Cardiac septum (tissue), 1 donor: ENCODE measurements at places on chromosomes 5 and 9.

DNA sequence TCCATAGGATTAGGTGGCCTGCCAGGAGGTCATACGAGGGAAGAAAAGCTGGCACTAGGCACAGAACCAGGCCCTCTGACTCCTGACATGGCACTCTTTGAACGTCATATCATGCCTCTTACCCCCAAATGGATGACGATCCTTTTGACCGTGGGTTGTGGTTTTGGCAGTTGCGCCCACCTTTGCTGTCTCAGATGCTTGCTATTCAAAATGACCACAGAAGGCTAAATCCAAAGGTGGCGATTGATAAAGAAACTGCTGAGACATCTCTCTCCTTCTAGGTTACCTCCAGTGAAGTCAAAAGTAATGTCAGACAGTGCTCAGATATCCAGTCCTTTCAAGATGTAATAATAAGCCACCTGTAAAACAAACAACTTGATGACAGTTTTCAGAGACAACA lies 385.0 kb downstream of the EFNA5 start:
- no peak for DNase-seq

DNA sequence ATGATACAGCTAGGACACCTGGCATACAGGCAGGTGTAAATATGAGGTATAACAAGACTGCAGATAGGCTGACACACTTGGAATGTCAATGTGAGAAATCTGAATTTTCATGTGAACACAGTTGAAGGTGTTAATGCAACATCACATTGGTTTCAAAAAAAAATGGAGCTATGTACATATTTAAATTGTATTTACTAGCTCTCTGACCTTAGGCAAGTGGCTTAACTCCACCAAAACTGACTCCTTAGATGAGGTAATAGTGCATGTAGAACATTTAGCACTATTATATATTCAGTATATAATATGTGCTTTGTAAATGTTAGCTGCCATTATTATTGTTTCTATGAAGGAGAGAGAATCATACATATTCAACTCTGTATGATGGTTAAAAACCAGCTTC lies 48.0 kb downstream of the HTR4 start:
- DNase-seq, result no peak

- no peak for DNase-seq
Observed at GRCh38 chr9:12503606-12504122, 189.5 kb upstream of the TYRP1 start.

GRCh38 chr9:89353989-89354388 lies 35.7 kb downstream of the SECISBP2 start:
- DNase-seq, result no peak

- no peak for DNase-seq
Observed at GRCh38 chr9:135486267-135487065, 6.9 kb downstream of the PPP1R26 start.

DNA sequence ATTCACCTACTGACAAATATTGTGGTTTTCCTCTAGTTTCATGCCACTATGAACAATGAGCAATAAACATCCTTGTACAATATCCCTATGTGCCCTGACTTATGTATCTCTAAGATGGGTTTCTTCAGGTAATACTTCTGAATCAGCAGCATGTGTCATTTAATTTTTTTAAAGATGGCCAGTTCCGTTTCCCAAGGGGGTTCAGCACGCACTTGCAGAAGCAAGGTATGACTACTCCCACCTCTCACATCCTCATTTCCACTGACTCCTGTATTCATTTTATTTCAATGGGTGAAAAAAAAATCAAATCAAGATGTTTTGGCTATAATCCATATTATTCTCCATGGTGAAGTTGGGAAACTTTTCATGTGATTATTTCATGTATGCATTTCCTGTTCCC lies 14.7 kb upstream of the ADAMTS19 start:
- DNase-seq, result no peak

GRCh38 chr5:34698754-34699153 lies 42.6 kb downstream of the RAI14 start:
- DNase-seq, result no peak

- DNase-seq, result no peak
Observed at GRCh38 chr9:99312736-99313135, 90.7 kb downstream of the SEC61B start.

DNA sequence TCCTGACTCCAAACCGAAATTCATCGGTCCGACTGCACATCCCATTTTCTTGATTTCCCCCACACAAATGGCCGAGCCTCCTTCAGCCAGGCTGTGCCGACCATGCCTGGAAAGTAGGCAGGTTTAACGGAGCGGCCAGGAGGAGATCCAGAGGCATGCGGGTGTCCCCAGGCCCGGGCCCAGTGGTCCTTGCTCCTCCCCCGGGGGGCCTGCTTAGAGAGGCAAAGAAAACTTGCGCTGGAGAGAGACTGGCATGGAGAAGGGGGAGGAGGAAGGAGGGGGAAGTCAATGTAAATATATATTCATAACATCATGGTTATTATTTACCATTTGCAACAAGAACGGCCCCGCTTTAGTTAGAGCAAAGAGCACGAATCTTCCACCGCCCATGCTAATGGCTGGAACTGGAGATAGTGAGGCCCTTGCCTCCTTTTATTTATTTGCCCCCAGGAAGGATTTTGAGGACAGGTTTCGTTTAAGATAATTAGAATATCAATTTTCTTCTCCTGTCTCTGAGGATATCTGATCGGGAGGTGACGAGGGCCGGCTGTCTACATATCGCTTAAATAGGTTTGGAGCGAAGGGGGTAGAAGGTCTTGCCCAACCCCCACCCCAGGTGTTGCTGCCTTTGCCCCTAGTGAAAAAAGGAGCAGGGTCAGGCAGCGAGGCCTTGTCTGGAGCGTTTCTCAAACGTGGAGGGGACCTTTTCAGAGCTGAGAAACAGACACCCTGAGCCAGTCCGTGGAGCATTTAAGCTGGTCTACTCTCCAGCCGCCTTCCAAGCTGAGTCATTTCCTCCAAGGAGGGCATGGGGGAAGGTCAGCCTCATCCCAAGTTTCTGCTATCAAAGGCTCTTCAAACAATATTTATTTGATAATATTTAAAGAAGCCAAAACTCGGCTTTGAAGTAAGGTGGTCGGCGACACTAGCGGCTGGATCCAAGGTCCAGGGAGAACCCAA lies 2.5 kb downstream of the BARHL1 start:
- no peak for DNase-seq

- DNase-seq, result no peak
Observed at GRCh38 chr9:34694811-34695210, 3.7 kb upstream of the CCL19 start.

DNA sequence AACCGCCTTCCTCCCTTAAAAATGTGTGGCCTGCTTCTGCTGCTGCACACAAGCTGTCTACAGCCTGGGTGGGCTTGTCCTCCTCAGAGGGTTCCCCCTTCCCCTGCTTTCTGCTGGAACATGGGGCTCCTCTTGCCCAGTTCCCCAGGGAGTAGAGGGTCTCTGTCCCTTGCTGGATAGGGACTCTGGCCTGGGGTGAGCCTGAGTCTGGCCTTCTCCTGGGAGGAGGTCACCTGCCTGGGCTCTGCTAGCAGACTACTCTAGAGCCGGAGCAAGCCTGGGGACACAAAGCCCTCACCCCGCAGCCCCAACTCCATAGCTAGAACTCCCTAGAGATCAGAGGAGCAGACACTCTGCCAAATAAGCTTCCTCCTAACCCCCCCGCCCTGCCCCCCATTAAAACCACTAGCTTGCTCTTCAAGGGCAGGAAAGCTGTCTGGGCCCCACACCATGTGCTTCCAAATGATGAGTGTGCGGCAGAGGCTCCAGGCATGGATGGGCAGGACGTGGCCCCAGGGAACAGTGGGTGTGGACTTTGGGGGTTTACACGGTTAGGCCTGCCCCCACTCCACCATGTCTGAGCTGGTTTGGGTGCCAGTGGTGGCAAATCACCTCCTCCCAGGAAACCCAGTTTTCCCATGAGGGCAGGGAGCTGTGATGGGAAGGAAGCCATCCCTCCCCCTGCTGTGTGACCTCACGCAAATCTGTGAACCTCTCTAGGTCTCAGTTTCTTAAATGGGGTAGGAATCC lies 10.0 kb downstream of the TCF7 start:
- DNase-seq, result no peak

DNA sequence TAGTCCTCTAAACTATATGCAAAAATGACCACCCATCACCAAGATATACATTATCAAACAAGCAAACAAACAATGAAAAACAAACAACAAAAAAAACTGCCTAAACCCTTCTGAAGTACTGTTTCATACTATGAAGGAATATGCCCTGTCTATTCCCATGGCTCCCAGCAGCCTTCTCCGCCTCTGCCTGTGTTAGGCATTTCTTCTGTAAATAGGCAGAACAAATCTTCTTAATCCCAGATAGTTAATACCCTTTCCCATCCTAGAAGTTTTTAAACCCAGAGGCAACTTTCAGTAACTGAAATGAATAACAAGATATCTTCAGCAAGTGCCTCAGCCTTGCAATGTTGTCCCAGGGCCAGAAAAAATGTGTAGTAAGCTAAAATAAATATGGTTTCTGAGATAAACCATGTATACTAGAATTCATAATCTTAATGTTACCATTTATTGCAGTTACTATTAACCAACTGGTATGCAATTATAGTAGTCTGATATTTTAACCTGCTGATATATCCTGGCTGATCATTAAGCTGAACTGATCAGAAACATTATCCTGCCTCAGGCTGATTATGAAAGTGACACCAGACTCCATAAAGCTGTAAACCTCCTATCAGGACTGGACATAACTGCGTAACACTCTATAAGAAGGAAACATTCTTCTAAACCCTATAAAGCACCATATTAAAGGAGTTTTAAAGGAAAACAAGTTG lies 68.5 kb downstream of the ANKRD31 start:
- DNase-seq, result no peak

DNA sequence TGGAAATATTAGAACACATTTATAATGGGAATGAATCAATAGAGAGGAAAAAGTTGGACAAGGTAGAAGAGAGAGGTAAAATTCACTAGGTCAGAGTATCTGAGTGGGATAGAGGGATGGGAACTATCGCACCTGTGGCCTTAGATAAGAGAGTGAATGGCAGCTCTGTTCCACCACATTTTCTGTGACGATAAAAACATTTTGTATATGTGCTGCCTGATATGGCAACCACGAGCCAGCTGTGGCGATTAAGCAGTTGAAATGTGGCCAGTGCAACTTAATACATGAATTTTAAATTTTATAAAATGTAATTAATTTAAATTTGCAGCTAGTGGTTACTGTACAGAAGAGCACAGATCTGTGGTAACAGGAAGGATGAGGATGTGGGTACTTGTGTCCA lies 46.7 kb downstream of the ZNF354A start:
- no peak for DNase-seq

DNA sequence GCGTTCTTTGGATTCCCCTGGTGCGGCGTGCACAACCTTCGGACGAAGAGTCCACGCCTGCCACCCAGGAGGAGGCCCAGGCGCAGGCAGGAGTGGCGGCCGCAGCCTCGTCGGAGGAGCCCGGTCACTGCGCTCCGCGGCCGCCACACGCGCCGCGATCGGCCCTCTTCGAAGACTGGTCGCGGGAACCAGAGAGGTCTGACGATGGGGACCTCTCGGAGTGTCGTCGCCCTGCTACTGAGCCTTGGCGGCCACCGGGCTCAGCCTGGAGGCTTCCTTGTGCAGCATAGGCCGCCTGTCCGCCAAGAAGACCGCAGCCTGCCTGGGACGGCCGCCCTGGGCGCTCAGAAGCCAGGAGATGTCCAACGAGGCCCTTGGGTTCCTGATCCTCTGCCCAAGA lies 112.5 kb upstream of the SELENOP start:
- DNase-seq, result no peak

- DNase-seq, result no peak
Observed at GRCh38 chr5:177973066-177973635, 22.9 kb downstream of the PROP1 start.

GRCh38 chr9:127796225-127796813 lies 6.4 kb upstream of the FPGS start:
- no peak for DNase-seq

DNA sequence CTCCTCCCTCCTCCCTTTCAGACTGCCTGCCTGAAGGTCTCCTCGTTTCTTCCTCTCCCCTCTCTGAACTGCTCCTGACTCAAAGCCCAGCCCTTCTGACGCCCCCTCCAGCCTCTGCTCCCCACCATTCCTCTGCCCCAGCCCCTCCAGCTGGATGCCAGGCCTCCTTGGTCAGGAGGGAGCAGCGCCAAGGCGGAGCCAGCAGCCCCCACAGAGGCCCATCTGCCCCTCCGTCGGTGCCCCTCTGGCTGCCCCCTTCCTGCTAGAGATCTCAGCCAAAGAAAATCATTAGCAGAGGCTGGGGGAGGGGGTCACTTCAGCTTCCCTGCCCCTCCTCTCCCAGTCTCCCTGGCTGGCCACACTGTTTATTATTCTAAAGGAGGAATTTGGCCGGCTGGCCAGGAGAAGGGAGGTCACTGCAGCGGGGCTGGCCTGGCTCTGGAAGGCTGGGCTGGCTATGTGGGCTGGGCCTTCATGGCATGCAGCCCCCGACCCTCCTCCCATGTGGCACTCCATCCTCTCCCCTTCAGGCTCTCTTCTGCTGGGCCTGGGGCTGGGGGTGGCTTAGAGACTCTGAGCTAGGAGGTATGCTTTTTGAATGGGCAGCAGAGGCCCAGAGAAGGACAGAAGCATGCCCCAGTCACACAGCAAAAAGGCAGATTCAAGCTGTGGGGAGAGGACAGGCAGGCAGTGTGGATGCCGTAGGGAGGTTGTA lies 16.9 kb downstream of the PDGFRB start:
- no peak for DNase-seq

GRCh38 chr5:61625137-61625561 lies 293.1 kb downstream of the ZSWIM6 start:
- DNase-seq, result no peak

DNA sequence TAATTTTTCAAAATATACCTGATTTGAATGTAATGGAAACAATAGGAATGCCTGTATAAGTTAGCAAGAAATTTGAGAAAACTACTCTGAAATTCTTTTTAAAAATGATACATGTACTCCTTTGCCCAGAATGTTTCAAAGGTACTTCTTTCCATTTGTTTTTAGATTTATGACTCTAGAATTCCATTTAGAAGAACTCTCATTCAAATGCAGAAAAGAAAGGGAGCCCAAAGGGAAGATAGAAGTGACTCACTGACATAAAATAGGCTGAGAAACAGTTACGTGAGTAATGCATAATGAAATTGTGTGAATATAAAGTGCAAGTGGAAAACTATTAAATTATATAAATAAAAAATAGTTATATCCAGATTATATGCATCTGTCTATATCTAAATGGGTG lies 926.3 kb downstream of the TAF11L14 start:
- DNase-seq, result no peak

DNA sequence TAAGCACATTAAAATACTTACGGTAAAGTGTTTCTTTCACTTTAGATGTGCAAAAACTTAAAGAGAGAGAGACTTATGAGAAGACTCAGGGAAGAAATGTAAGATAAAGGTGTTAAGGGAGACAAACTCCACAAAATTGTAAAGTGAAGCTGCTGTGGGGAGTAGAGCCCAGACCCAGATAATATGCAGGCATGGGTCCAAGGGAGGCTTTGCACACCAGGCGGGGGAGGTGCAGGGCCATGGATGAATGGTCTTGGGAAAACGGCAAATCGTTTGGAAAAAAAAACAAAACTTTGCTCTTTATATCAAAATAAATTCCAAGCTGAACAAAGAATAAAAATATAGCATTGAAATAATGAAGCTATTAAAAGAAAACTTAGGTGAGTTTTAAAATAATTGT lies 9.1 kb downstream of the SYK start:
- no peak for DNase-seq
